ENCODE measurements at places on chromosomes 16 and 17.

DNA sequence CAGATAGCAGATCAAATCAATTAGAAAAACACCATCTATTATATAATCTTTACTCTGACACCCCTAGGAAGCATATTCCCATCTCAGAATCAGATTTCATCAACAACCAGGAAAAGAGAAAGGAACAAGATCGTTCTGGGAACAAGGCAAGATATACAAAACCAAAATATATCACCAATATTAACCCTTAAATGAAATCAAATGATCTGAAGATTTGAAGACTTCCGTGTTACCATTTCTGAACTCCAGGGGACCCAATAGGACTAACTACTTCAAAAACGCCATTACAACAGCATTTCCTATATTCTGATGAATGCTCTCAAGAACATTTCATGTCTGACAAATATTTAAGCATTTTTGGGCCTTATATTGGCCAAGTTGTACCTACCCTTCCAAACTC lies 624.2 kb upstream of the ZFHX3 start:
- no peak for DNase-seq

DNA sequence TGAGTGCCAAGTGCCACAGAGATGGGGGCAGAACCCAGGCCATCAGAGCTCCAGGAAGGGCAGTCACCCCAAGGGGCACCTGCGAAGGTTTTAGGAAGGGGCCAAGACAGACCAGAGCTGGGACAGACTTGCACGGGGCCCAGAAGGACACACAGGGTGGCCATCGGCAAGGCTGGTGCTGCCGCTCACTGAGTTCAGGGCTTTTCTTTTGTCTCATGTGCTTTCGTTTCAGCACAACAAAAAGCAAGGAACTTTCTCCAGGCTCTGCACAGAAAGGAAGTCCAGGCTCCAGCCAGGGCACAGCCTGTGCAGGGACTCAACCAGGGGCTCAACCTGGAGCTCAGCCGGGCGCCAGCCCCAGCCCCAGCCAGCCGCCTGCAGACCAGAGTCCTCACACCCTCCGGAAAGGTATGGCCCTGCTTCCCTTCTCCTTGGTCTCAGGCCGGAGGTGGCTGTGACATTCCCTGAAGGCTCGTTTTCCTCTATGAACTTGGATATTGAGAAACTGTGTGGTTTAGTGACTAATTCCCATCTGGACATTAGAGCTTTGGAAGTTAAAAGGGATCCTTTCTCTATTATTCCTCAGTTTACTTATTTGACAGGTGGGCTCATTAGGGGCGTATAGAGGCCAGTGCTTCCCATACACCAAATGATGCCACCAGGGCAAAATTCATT lies 37.9 kb downstream of the ELAC2 start:
- no peak for DNase-seq

DNA sequence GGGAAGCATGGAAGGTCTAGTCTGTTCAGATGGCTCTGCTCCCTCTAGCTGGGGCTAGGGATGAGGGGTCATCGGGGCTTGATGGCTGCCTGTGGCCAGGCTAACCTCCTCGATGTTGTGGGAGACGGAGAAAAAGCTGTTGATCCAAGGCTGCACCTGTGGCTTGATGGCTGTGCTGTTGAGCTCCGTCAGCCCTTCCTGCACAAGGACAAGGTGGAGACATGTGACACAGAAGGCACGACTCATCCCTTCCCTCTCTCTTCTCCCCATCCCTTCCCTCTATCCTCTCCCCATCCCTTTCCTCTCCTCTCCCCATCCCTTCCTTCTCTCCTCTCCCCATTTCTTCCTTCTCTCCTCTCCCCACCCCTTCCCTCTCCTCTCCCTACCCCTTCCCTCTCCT lies 28.2 kb downstream of the FCSK start:
- DNase-seq = no peak

- no peak for DNase-seq
Measured at GRCh38 chr16:21590287-21590686, 9.1 kb upstream of the METTL9 start.

DNA sequence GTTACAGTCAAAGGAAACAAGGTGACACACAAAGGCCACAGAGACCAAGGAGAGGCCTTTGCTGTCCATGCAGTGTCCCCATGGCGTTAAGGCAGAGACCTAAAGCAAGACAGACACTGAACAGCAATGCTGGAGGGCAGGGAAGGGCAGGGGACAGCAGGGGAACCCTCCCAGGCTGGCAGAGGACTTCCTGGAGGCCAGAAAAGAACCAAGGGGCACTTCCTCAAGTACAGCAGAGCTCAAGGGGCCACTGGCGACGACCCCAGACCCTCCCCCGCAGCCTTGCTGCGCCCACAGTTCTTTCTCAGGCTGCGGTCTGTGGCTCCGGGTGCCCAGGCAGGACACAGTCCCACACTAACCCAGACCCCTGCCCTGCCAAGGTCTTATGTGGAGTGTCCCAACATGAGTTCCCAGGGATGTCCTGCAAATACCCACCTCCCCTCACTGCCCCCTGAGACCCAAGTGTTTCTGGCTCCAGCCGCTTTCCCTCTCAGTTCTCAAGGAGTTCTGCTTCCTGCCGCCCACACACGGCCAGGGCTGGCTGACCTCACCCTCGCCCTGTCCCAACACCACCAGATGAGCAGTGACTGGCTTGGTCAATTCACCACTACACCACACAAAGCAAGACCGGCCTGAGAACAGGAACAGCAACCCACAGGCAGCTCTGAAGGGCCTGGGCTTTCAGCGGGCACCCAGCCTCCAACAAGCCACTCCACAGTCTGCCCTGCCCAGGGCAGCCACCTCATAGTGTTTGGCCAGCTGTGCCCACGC lies 4.2 kb downstream of the CLCN7 start:
- no peak for DNase-seq

GRCh38 chr16:28098959-28099945 lies 35.7 kb upstream of the GSG1L start:
- DNase-seq = no peak

GRCh38 chr16:13471036-13471435 lies 448.9 kb upstream of the ERCC4 start:
- no peak for DNase-seq

DNA sequence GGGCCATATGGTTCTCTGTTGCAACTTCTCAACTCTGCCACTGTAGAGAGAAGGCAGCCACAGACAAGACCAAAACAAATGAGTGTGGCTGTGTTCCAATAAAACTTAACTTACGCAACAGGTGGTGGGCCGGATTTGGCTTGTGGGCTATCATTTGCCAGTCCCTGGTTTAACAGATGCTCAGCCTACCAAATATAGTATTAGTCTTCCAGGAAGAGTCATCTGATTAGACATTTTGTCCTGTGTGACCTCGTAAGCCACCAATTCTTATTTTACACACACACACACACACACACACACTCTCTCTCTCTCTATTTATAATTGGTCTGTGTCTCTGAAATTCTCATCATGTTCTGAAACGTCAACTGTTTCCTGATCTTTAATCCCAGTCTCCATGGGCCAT lies 245.9 kb downstream of the XYLT1 start:
- DNase-seq = no peak

DNA sequence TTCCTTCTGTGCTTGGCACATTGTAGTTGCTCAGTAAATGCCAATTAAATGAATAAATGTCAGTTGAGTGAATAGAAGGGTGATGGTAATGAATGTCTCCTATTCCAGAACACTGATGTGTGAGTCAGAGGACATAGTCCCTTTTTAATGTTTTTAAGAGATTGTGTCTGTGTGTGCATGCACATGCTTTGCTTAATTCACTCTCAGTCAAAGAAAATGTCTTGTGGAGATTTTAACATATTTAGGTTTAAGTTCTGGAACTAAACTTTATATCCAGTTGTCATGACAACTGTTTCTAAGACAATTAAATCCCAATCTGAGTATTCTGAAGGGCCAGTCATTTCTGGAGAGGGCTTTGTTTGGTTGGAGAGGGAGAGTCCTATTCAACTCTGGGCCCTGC lies 255.3 kb upstream of the CDH11 start:
- DNase-seq = no peak

DNA sequence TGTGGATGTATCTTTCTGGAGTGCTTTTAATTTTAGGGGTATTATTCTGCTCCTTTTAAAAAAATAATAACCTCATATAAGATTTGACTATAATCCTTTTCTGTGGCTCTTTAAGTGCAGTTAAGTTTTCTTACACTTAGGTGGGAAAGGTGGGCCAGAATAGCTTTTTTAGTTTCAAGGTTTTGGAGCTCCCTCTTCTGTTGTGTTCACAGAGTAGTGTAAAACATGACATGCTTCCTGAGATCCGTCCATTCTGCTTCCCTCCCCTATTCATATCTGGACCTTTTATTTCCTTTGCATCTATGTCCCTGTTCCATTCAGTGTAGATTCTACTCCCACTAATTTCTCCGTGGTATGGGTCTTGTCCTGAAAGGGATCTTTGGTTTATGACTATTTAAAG lies 12.8 kb downstream of the LRRC36 start:
- DNase-seq = no peak

- DNase-seq = no peak
Measured at GRCh38 chr17:42407289-42407836, 15.7 kb downstream of the CAVIN1 start.

DNA sequence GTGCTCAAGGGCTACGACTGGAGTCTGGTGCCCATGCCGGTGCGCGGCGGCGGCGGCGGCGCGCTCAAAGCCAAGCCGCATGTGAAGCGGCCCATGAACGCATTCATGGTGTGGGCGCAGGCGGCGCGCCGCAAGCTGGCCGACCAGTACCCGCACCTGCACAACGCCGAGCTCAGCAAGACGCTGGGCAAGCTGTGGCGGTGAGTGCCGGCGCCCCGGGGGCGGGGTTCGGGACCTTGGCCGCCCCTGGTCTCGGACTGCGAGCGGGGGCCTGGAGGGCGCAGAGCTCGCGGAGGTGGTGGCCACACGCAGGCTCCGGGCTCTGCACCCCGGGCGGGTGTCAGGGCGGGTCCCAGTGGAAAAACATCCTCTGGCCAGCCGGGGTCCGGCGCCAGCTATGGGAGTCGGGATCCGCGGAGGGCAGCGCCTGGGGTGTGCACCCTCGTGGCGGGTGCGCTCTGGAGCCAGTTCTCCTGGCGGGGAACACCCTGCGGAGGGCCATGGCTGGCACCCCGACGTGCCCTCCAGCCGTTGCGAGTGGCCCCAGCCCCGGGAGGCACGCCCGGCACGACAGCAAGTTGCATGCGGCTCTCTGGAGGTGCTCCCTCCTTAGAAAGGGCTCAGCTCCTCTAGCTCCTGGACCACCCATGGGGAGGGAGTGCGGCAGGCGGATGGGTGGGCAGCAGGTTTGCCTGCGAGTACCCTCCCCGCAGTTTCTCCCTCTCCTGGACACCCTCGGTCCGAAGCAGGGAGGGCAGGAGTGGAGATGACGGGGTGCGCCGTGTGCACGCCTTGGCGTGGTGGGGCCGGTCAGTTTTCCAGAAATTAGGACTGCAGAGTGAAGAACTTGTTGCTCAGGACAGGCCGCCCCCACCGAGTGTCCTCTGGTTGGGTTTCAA lies 824 bp downstream of the SOX8 start:
- no peak for DNase-seq

DNA sequence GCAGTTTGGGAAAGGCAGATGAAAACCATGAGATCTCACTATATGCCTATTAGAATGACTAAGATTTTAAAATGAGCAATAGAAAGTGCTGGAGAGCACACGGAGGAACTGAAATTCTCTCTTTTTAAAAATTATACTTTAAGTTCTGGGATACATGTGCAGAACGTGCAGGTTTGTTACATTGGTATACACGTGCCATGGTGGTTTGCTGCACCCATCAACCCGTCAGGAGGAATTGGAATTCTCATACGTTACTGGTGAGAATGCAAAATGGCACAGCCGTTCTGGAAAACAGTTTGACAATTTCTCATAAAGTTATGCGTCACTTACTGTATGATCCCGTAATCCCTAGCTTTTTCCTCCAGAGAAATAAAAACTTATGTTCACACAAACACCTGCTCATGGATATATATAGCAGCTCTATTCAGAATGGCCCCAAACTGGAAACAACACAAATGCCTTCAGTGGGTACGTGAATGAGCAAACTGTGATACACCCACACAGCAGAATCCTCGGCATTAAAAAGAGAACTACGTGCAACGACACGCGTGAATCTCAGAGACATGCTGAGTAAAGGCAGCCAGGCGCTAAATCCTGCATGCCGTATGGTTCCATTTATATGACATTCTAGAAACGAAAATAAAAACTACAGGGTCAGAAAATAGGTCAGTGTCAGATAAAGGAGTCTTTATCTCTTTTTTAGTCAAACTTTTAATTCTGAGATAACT lies 11.8 kb downstream of the PIK3R6 start:
- no peak for DNase-seq

GRCh38 chr16:28823291-28823872 lies 583 bp downstream of the ATXN2L start:
- no peak for DNase-seq

GRCh38 chr16:85984231-85984880 lies 85.4 kb downstream of the IRF8 start:
- no peak for DNase-seq

GRCh38 chr17:37608351-37609169 lies 658 bp downstream of the SYNRG start:
- no peak for DNase-seq

GRCh38 chr17:21297026-21297520 lies 12.6 kb downstream of the MAP2K3 start:
- no peak for DNase-seq

DNA sequence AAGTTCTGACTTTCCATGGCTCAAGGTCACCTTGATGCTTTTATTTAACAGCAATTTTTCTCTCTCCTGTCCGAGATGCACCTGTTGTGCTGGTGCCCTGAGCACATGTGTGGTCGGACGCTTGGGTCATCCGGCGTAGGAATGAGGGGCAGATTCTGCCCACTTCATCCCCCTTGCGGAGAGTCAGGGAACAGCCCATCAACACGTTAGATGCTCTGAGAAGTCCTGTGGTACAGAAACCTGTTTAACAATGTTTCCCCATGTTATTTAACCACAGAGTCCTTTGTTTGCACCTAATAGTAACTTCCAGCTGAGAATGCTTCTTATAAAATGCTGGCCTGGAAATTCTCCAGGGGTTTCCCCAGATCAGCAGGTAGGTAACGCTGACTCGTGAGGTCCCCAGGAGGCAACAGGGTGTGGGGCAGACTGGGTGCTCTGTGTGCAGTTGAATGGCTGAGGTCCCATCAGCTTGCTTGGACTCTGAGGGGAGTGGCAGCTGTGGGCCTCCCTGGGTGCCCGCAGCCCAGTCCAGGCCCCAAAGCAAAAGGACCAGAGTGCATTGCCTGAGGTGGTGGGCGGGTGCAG lies 17.8 kb downstream of the DOC2B start:
- no peak for DNase-seq

GRCh38 chr17:34725008-34725407 lies 145.6 kb downstream of the TMEM132E start:
- DNase-seq = no peak

DNA sequence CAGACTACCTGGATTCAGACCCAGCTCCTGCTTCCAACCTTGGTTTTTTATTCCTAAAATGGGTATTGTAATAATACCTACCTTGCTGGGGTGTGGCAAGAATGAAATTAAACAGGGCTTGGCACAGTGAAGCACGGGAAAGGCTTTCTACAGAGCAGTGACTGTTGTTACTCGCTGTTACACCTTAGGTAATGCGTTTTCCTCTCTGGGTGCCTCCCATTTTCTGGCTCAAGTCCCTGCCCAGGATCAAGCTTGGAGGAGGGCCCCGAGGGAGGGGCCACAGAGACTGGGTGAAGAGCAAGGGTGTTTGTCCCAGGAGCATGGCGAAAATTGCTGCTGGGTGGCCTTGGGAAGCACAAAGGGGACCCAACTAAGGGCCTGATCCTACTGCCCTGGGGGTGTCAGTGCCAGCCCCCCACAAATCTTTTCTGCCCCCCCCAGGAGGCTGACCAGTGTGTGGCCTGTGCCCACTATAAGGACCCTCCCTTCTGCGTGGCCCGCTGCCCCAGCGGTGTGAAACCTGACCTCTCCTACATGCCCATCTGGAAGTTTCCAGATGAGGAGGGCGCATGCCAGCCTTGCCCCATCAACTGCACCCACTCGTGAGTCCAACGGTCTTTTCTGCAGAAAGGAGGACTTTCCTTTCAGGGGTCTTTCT lies 13.3 kb downstream of the MIEN1 start:
- DNase-seq = no peak

Measured in brain pericyte (primary cell).